RPMI7951 (cell line): ENCODE measurements at places on chromosomes 3 and 15. TPM values are rescaled to one million over a fixed set of nuclear protein-coding genes. Genes with fewer than 3 reads are reported as not detected.

Gene LRRC3B
- not detected in 2 replicates for total RNA-seq

- DNase-seq: peak; percentile 70
Observed at GRCh38 chr3:133938770-133939462, 43.2 kb upstream of the RAB6B start.

- no peak for DNase-seq
Observed at GRCh38 chr3:66923969-66924368, 74.1 kb upstream of the KBTBD8 start.

Gene ARPIN
- 12.0 and 15.1 TPM in 2 replicates for total RNA-seq

GRCh38 chr15:73232776-73233175 lies 136.0 kb downstream of the HCN4 start:
- DNase-seq: no peak
